ENCODE measurements at places on chromosomes 3 and 15.

- peak; percentile 6 for DNase-seq
Observed at GRCh38 chr3:138493804-138494606, 59.6 kb downstream of the ESYT3 start.

- no peak for DNase-seq
Observed at GRCh38 chr15:84734794-84735479, 13.5 kb upstream of the ZNF592 start.

GRCh38 chr3:109131276-109131675 lies 5.2 kb upstream of the C3orf85 start:
- DNase-seq, result no peak

DNA sequence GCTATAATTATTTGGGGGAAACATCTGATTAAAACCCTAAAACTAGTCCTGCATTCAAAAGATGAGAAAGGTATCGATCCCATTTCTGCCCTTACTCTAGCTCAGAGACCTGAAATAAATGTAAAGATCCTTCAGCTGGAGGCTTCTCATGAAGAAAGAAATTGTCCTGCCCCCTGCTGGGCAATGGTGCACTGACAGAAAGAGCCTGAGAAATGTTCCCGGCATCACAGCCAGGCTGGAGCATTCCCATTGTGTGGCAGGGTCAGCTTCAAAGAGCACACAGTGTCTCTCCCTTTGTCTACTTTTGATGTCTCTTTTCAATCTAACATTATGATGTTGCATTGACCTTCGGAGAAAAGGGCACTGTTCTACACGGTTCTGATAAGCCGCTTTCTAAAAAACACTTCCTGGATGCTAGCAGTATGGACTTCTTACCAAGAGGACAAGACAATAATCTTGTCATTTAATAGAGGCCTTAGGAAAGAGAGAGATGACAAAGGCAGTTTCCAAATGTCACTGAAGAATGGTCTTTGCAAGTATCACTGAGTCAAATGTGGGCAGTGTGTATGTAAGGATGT lies 287.5 kb downstream of the MAGI1 start:
- DNase-seq, result peak; percentile 35

DNA sequence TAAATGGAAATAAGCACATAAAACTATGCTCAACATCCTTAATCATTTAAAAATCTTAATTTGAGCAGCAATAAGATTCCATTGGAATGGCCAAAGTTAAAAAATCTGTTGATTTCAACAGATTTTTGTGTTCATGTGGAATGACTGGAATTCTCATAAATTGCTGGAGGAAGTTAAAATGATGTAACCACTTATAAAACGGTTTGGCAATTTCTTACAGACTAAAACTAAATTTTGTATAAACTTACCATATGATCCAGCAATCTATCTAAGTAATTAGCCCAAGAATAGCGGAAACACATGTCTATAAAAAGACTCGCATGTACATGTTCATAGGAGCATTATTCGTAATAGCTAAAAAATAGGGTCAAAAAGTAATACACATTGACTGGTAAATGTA lies 1713.6 kb downstream of the SI start:
- DNase-seq, result no peak

GRCh38 chr3:161050935-161051334 lies 54.2 kb downstream of the B3GALNT1 start:
- DNase-seq, result no peak

DNA sequence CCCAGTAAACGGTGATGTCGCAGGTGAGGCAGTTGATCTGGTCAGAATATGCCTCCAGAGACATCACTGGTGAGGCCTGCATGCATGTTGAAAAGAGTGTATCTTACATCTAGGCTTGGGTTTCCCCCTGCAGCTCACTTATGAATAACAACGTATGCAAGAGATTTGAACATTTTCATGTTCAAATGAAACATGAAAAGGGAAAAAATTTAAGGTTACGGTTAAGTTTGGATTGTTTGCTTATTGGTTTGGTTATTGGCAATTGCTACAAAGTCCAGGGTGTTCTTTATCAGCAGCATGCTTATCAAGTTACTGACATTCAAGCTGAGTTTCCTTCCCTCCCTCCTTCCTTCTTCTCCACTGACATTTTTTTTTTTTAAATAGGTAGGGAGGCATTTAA lies 123.2 kb downstream of the IGF1R start:
- no peak for DNase-seq

DNA sequence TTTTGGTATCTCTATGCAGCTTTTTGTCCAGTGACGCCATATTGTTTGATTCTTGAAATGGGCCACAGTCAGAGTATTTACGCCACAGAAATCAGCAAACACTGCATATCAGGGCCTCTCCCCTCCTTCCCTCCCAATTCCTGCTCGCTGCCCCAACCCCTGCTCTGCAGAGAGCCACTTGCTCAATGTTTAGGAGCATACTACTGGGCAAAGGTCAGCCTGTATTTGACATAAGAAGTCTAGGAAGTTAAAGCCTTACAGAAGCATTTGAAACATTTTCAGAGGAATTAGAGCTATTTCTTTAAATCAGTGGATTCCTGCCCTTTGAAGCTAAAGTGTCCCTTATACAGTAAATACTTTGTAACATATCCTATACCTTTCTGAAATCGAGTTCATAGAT lies 17.4 kb upstream of the RARB start:
- no peak for DNase-seq

DNA sequence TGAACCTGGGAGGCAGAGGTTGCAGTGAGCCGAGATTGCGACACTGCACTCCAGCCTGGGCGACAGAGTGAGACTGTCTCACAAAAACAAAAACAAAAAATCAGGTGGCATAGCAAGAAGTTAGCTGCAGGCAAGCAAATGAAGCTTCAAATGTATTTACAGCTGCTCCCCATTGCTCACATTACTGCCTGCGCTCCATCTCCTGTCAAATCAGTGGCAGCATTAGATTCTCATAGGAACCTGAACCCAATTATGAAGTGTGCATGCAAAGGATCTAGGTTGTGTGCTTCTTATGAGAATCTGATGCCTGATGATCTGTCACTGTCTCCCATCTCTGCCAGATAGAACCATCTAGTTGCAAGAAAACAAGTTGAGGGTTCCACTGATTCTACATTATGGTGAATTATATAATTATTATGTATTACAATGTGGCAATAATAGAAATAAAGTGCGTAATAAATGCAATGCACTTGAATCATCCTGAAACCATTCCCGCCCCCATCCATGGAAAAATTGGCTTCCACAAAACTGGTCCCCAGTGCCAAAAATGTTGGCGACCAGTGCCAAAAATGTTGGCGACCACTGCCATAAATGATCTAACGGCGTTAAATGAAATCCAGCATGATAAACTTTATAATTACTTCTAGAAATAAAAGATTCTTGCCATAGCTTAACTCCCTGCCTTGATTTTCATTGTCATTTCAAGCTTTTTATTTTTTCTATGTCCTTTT lies 616.7 kb upstream of the NAALADL2 start:
- no peak for DNase-seq

DNA sequence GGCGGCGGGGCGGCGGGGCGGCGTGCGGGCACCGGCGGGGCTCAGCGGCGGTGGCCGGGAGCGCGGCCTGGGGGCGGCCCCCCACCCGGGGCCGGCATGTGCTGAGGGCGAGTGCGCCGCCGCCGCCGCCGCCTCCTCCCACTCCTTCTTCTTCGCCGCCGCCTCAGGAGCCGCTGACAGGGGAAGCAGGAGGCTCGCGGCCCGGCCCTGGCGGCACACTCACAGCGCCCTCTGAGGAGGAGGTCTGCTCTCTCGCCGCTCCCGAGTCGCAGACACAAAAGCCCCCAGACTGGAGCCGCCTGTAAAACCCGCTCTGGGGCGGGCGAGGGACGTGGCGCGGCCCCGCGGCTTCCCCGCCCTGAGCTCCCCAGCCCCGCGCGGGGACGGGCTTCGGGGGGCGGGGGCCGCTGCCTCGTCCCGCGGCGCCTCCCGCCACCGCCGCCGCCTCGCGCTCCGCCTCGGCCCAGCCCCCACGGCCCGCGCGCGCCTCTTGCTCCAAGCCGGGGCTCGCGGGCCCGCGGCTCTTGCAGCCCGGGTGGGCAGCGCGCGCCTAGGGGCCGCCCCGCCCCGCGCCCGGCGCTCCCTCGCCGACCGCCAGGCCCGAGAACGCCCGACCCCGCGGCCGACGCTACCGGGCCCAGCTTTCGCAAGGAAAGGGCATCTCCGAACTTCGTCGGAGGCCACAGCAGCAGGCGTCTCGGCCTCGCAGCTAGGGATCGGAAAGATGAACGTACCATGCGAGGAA lies at the start of gene PYGO1:
PYGO1 (minus strand) TSS at position 276 of the 745 bp plus-strand sequence. CDS start 462 bp downstream, outside the sequence.
- peak; percentile 34 for DNase-seq

GRCh38 chr3:155442072-155442471 lies 148.6 kb upstream of the STRIT1 start:
- DNase-seq, result no peak

DNA sequence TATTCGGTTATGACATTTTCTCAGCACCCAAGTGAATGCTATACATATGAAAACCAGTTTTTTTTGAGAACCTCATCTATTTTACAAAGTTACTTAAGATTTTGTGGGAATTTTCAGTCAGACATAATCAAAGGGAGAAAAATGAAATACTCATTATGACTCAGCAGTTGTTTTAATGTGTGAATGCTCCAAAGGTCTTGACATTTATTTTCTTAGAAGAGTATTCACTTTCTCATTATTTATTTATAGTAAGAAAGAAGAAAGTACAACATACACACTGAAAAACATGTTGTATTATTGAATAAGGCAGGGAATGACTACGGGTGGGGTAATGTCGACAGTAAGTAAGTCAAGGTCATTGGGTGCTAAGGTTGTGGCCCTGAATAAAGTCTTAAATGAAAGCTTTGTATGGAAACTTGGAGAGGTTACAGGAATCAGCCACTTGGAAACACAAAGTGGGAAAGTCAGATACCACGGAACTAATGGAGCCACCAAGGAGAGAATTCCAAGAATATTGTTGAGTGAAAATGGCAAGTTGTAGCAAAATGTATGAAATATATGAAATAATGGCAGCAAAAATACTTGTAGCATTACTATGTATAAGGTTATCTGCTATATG lies 844.5 kb downstream of the TBL1XR1 start:
- no peak for DNase-seq

GRCh38 chr3:56916716-56917360 lies 115.1 kb upstream of the ARHGEF3 start:
- DNase-seq, result no peak

GRCh38 chr3:181956122-181956521 lies 244.4 kb downstream of the SOX2 start:
- DNase-seq, result no peak

DNA sequence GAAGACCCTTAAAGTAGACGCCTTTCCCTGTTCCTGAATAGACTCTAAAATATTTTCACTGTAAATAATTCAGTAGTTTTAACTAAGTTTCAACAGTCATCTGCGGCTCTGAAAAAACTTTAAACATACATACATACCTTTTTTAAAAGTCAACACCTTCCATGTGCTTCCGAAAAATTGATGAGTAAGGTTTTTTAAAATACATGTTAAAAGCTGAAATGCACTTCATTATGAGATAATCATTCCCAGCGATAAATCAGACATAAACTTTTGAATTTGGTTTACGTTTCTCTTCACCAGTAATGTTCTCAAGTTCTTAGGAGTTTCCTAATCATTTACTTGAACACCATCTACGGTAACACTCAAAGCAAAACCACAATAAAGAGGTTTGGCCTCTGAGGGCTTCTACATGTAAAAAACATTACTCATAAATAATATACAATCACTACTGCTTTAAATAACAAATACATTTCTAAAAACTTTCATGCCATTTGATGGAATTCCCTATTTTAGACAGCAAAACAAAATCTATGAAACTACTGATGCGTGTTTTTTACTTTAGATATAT lies 403.5 kb downstream of the SHQ1 start:
- DNase-seq, result no peak

- no peak for DNase-seq
Observed at GRCh38 chr3:38129058-38129457, 7.9 kb downstream of the ACAA1 start.

GRCh38 chr3:193768070-193768394 lies 175.0 kb downstream of the OPA1 start:
- no peak for DNase-seq

GRCh38 chr3:50299929-50300680 lies 900 bp upstream of the HYAL3 start:
- peak; percentile 1 for DNase-seq

DNA sequence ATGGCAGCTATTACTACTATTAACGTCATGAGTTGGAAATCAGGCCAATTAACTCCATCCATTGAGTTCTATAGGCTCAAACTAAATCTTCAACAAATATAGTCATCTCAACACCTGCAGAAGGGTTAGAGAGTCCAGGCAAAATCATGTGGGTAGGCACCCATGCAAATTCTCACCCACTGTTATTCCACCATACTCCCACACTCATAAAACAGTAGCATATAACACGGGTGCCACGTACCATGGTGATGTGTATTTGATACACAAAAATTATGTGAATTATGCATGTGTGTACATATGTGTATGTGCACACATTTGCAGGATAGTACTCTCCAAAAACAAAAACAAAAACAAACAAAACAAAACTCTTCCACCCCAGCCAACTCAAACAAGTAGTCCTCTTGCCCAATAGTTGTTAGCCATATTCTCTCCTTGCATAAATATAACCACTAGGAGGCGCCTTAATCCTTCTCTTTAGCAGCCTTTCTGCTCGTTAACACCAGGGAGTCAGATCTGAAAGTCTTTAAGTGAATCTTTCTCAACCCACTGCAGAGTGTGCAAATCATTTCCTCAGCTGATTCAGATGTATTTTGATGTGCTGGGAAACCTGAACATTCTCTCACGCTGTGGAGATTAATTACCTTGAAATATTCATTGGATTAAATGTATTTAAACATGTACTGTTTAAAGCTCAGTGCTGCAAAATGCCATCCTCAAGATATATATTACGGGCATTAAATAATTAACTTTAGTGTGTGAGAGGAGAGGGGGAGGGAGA lies 38.0 kb upstream of the COPB2 start:
- DNase-seq, result peak; percentile 73

GRCh38 chr3:184466413-184466960 lies 86.6 kb downstream of the CHRD start:
- DNase-seq, result no peak

All from amniotic stem cell (primary cell).